HAP-1 (cell line): ENCODE measurements at places on chromosomes 11 and 22.

GRCh38 chr11:76789443-76789719 is 6.2 kb downstream of the TSKU start:
- DNase-seq, result no peak

DNA sequence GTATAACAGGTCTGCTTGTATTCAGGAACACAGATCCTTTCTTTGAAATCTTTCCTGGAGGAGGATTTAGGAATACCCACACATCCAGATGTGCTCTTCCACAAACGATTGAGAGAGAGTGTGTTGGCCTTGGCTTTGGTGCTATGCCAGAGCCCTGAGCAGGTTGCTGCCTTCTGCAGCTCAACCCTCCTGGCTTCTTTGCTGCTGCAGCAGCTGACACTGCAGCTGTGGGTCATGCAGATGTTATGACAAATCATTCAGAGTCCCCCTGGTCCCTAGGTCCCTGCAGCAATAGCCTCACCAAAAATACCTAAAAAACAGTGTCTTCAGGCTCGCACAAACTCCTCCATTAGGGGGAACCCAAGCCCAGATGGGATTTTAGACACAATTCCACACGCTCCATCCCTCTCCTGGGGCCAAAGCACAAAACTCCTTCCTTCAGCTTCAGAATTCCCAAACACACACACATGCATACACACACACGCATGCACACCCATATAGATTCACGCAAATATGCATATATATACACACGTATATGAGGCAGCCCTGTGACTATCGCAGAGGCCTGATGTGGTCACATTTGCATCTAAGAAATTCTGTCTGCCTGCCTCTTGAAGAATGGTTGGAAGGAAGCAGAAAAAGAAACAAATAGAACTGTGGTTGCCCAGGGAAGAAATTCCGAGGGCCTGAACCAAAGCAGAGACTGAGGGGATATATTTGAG is 35.4 kb downstream of the SLN start:
- DNase-seq, result no peak

DNA sequence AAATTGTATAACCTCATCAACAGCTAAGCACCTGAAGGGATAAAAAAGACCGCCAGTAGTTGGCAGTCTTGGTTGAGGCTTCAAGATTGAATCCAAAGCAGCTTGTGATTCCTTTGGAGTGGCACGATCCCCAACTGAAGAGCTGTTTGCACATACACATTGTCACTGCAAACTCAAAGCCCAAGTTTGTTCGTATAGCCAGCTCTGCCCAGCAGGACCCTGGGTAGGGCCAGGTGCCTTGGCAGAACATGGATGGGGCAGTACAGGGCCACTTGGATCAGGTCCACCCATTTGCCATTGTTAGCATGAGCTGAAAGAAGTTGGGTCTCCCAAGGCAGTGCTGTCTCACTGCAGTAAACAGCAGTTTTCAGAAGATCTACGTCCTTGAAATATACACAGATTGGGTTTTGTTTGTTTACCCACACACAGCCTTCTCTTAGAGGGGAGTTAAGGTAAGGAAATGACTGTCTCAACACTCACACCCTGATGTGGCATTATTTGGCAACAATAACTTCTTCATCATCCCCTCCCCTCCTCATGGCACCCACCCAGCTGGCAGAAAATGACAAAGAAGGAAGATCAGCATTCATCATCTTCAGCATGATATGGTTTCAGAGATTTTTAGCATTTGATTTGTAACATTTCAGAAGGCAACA is 132.9 kb downstream of the COMMD9 start:
- DNase-seq, result no peak

- DNase-seq, result no peak
Measured at GRCh38 chr22:42945736-42946135, 69.2 kb downstream of the PACSIN2 start.

DNA sequence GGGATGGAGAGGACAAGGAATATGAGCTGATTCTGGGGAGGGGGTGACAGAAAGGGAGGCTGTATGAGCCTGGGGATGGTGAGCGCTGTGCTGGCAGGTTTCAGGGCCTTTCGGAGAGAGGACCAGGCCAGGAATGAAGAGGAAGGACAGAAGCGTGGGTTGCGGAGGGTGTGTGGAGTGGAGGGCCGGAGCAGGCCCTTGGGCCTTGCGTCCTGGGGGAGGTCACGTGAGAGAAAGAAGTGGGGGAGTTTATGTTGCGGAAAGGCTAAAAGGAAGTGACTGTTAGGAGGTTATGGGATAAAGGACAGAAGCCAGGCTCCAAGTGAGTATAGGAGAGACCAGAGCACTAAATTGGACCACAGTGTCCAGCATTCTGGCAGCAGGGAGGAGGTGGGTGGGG is 17.5 kb downstream of the BCR start:
- no peak for DNase-seq

- DNase-seq, result peak; percentile 60
Measured at GRCh38 chr11:73950869-73951710, at the start of gene DNAJB13. DNAJB13 (plus strand) TSS chr11:73951026; CDS start chr11:73951070, 44 bp downstream.

DNA sequence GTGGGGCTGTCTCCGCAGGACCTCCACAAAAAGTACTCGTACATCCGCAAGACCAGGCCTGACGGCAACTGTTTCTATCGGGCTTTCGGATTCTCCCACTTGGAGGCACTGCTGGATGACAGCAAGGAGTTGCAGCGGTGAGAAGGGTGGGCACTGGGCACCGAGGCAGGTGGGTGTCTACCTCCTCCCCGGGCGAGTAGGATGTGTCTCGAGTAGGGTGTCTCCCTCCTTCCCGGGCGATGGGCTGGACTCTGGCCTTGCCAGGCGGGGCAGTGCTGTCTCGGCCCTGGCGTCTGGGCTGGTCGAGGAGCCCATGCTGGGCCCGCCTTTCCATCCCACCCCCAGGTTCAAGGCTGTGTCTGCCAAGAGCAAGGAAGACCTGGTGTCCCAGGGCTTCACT is 10.3 kb downstream of the OTUB1 start:
- DNase-seq, result no peak

- DNase-seq, result no peak
Measured at GRCh38 chr22:44962741-44963454, 46.9 kb downstream of the PHF21B start.
